ENCODE measurements at places on chromosomes 2 and 18. TPM values are rescaled to one million over a fixed set of nuclear protein-coding genes. Genes with fewer than 3 reads are reported as not detected.

Gene ZNF521
- total RNA-seq, result not detected

Gene DNAH6
- total RNA-seq, result 0.44 TPM

Gene DCAF17
- total RNA-seq, result 9.4 TPM

Gene SFT2D3
- total RNA-seq, result 5.8 TPM

Gene LBH
- total RNA-seq, result 137 TPM

Gene ITPRIPL1
- not detected for total RNA-seq

Data from A549 treated with ZK216348 at 1 μM for 4 hours (cell line).